Articular chondrocyte of knee joint (primary cell): ENCODE measurements at places on chromosomes 5 and 9. TPM values are rescaled to one million over a fixed set of nuclear protein-coding genes. Genes with fewer than 3 reads are reported as not detected.

Gene MEGF10
- total RNA-seq: 0.78 and 4.5 TPM in 2 replicates

Gene PHF2
- 11.2 and 14.1 TPM in 2 replicates for total RNA-seq

Gene KIF3A
- total RNA-seq: 12.0 and 15.3 TPM in 2 replicates

Gene PTPN3
- 9.5 and 10.1 TPM in 2 replicates for total RNA-seq

Gene HTR1A
- not detected in 2 replicates for total RNA-seq

Gene FLT4
- total RNA-seq: 0.13 TPM in 1 of 2 replicates, not detected in the other

Gene ARSK
- total RNA-seq: 10.4 and 10.5 TPM in 2 replicates

Gene IL3
- not detected in 2 replicates for total RNA-seq

Gene CDKN2B-AS1
- 2.1 and 6.7 TPM in 2 replicates for total RNA-seq

Gene LRRTM2
- 3.0 and 7.9 TPM in 2 replicates for total RNA-seq

Gene ELL2
- 489 and 723 TPM in 2 replicates for total RNA-seq

Gene LCN15
- not detected in 2 replicates for total RNA-seq

Gene HMMR
- 13.2 and 20.3 TPM in 2 replicates for total RNA-seq

Gene PFN3
- not detected in 2 replicates for total RNA-seq

Gene EIF4E1B
- not detected in 2 replicates for total RNA-seq

Gene GOLPH3
- total RNA-seq: 96.9 and 98.1 TPM in 2 replicates

Gene PCDHGA4
- 6.7 and 8.9 TPM in 2 replicates for total RNA-seq

Gene CD72
- total RNA-seq: 2.7 and 2.8 TPM in 2 replicates

Gene TRPM6
- 0.11 and 0.13 TPM in 2 replicates for total RNA-seq

Gene FGF1
- total RNA-seq: 124 and 141 TPM in 2 replicates

Gene ENTPD2
- total RNA-seq: not detected in 2 replicates

Gene MACROH2A1
- 123 and 130 TPM in 2 replicates for total RNA-seq

Gene TMEM171
- 3.8 and 6.6 TPM in 2 replicates for total RNA-seq

Gene PHYHD1
- total RNA-seq: 9.1 and 10.3 TPM in 2 replicates

Gene MAMDC2
- total RNA-seq: 2.4 and 16.9 TPM in 2 replicates

Gene COMMD10
- total RNA-seq: 37.9 and 38.7 TPM in 2 replicates

Gene SPATA9
- 0.11 and 1.7 TPM in 2 replicates for total RNA-seq

Gene SLC36A2
- total RNA-seq: not detected in 2 replicates

Gene DND1
- total RNA-seq: 0.11 and 0.13 TPM in 2 replicates

Gene CDX1
- total RNA-seq: 0.22 TPM in 1 of 2 replicates, not detected in the other

Gene GTF2H2
- total RNA-seq: 38.0 and 54.4 TPM in 2 replicates

Gene GAS1
- 46.4 and 61.7 TPM in 2 replicates for total RNA-seq
